ENCODE measurements at places on chromosomes 5 and 9. TPM values are rescaled to one million over a fixed set of nuclear protein-coding genes. Genes with fewer than 3 reads are reported as not detected.

- DNase-seq: no peak
Observed at GRCh38 chr5:66969484-66969883, 227.1 kb downstream of the CD180 start.

DNA sequence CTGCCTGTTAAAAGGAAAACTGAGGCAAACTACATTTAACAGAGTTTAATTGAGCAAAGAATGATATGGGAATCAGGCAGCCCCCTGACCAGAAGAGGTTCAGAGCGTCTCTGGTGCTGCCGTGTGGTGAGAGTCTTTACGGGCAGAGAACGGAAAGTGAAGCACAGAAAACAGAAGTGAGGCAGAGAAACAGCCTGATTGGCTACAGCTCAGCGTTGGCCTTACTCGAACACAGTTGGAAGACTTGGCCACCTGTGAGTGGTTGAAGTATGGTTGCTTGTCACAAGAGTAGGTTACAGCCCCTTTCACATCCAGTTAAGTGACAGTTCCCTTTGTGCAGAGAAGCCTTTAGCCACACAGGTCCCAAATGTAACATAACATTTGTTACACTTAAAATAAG, 16.9 kb upstream of the FBP1 start:
- DNase-seq: no peak

The PCDHGA11 gene
- 4.4 TPM for polyA plus RNA-seq

- no peak for DNase-seq
Observed at GRCh38 chr5:137399911-137400310, 99.2 kb downstream of the SPOCK1 start.

DNA sequence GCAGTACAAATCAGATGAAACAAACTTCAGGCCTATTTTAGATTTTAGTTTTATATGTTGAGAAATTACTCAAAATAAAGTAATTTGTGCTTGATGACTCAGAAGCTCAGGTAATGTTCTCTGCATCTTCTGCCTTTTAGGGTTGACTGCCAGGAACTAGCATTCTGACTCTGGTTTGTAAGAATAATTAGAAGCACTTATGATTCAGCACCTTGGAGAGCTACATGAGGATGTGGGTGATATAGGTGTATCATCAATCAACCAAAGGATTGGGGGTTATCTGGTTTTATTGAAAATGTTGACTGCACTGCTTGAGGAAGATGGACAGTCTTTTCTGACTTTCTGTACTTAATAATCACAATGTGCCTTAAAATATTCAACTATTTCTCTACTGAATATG, 118.7 kb upstream of the SGCD start:
- DNase-seq: no peak

GRCh38 chr5:52007230-52007858, 624.1 kb downstream of the ISL1 start:
- DNase-seq: no peak

DNA sequence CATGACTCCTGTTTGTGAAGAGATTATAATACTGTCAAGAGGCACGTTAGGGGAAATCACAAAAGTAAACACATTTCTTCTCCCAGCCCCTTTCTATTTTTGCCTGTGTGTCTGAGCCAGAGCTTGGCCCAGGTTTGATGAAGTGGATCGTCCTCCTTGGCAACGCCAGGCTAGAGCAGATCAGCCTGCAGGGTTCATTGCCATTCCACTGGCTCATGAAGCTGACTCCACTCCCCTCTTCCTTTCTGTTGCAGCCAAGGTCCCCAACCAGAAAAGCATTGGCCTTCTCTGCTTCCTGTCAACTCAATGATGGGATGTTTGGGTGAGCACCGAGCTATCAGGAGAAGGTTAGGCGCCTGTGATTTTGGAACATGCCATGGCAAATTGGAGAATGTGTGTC, 3.3 kb downstream of the ADRB2 start:
- DNase-seq: no peak

The SPATA31D4 gene
- polyA plus RNA-seq: not detected

- DNase-seq: no peak
Observed at GRCh38 chr5:71699233-71699632, 19.8 kb upstream of the CARTPT start.

GRCh38 chr5:137291436-137291835, 207.7 kb downstream of the SPOCK1 start:
- DNase-seq: no peak

DNA sequence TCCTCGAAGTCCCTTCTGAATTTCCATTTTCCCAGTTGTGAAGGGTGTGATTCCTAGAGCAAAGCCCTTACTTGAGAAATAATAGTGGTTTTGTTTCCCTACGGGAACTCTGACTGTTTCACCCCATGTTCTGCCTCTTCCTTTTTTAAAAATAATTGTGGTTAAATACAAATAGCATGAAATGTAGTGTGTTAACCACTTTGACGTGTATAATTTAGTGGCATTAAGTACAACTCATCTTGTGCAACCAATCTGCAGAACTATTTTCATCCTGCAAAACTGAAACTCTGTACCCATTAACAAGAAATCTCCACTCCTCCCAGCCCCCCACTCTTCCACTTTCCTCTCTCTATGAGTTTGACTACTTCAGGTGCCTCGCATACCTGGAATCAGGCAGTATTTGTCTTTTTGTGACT, 35.6 kb upstream of the HAND1 start:
- no peak for DNase-seq

The LCN15 gene
- polyA plus RNA-seq: not detected

- no peak for DNase-seq
Observed at GRCh38 chr9:99211746-99212145, 10.0 kb downstream of the ALG2 start.

DNA sequence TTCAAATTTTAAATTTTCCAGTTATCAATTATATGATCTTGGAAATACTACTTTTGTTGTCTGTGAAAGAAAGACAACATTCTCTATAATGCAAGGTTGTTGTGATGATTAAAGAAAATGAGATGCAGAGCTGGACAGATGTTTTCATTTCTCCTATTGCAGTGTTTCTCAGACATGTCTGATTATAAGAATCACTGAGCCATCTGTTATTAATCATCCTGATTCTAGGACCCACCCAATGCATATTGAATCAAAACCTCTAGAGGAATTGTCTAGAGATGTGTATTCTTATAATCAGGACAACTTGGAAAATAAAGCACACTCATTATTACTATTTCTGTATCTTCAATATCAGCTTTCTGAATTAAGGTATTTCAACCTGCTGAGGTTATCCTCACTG, 121.1 kb upstream of the ASTN2 start:
- no peak for DNase-seq

- no peak for DNase-seq
Observed at GRCh38 chr5:6291961-6292360, 86.4 kb downstream of the MED10 start.

DNA sequence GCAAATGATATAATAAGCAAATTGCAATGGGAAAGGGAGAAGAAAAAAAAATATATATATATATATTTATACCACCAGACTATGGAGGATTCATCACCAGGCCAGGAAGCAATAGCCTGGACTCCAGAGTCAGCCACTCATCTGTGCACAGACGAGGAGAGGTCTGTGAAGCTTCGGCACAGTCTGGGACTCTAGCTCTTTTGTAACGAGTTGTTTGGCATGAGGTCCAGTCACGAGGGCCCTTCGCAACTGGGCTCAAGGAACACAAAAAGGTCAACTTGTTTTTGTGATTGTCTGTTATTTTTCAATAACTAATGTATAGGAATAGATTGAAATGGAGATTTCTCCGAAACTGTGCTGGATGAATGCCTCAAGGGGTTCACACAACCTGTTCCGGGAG, 14.7 kb upstream of the FGF1 start:
- DNase-seq: no peak

The HMCN2 gene
- polyA plus RNA-seq: 0.86 TPM

The PIP5KL1 gene
- 1.6 TPM for polyA plus RNA-seq

DNA sequence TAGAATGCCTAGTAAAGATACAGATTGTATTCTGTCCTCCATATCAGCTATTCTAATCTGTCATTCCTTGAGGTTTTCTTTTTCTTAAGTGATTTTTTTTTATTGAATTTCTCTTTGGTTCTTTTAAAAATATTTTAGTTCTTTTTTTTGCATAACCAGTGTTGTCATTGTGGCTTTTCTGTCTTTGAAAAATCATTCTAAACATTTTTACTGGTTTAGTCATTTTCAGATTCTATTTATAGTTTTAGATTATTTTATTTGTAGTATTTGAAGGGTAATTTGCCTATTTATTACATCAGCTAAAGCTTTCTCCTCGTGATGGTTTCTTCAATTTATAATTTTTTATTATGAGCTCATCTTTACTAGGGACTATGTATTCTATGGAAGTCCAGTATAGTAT, 78.1 kb downstream of the NDUFAF2 start:
- no peak for DNase-seq

DNA sequence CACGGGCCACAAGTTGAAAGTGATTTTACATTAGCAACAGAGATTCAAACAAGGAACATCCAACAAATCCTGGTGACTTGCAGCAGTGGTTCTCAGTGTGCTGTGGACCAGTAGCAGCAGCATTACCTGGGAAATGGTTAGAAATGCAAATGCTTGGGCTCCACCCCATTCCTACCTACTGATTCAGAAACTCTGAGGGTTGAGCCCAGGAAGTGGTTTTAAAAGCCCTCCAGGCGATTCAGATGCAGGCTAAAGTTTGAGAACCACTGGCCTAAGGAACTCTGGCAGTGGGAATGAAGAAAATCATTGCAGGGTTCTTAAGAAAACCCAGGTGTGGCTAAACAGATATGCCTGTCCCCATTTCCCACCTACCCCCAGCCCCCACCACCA, 398.8 kb downstream of the ENC1 start:
- DNase-seq: no peak

GRCh38 chr5:113056988-113057387, 80.4 kb downstream of the DCP2 start:
- DNase-seq: no peak

- no peak for DNase-seq
Observed at GRCh38 chr9:5361326-5362010, 21.8 kb upstream of the RLN1 start.

- no peak for DNase-seq
Observed at GRCh38 chr5:155947394-155948062, 379.4 kb upstream of the SGCD start.

- DNase-seq: no peak
Observed at GRCh38 chr9:72294936-72295335, 70.1 kb downstream of the ZFAND5 start.

DNA sequence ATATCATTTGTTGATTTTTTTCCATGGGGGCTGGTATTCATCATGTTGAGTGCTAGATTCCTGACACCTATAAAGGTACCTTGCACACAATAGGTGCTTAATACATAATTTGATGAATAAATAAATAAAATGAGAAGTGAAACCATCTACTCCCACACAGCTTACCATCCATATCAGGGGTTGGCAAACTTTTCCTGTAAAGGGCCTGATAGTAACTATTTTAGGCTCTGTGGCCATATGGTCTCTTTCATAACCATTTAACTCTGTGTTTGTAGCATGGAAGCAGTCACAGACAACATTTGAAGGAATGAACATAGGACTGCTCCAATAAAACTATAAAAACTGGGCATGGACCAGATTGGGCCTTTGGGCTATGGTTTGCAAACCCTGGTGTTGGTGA, 100.3 kb downstream of the GCNT1 start:
- no peak for DNase-seq

GRCh38 chr9:137000177-137000930, 4.0 kb upstream of the CLIC3 start:
- no peak for DNase-seq

- no peak for DNase-seq
Observed at GRCh38 chr9:31103836-31104235, 1280.6 kb upstream of the ACO1 start.

The BNC2 gene
- polyA plus RNA-seq: 8.5 TPM

DNA sequence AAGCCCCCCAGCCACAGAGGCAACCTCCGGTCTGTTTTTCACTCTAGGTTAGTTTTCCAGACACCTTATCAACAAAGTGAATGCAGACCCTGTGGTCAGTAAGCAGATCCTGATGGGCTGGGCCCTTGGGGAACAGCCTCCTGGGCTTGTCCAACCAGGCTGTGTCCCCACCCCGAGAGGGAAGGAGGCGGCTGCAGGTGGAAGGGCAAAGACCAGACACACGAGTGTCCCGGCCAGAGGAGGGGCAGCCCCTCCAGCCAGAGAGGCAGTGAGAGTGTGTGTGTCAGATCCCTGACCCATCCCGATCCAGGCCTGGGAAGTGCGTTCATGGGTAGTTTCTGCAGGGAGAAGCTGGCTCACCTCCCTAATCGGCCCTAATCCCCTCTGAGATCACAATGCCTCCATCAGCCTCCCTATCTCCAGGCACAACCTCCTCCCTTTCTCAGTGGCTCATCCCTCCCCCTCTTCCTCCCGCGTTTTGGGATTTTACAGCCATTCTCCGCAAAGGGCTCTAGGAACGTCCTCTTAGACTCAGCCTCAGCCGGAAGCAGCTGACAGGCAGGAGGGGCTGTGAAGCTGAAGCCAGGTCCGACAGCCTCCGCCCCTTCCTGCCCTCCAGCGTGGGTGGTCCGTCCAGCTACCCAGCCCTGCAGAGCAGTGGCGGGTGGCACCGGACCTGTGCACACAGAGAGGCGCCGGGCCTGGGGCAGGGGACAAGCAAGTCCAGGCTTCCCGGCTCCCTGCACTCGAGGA, 9.7 kb downstream of the SLC12A7 start:
- DNase-seq: no peak

- DNase-seq: peak; percentile 21
Observed at GRCh38 chr9:93345643-93346230, 105.7 kb upstream of the FAM120A start.

- DNase-seq: no peak
Observed at GRCh38 chr5:129107637-129108036, 13.1 kb downstream of the ISOC1 start.

DNA sequence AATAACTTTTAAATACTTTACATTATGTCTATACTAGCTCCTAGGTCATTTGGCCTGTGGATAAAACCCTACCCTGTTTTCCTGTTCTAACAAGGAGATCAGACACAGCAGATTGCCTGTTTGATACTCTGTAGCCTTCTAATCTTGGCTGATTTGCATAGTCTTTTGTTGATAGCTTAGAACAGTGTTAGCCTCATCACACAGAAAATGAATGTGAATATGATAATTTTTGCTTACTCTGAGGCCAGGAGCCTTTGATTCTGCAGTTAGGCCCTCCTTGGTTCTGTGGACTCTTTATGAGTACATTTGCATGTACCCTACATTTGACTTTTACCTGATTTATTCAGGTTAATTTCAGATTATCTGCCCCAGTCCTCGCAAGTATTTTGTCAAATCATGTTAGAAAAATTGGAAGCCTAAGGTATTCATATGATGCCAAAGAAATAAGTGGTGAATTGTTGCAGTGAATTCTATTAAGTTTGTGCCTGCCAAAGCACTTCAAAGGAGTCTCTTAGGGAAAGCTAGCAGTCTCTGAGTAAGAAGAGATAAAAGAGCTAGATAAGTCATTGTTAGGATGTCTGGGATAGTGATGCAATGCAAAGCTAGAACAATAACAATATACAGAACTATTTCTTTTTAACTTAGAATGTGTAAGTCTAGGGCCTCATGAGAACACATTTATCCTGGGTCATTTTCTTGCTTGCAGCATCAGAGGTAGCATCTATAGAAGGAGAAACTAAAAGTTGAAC, 56.4 kb downstream of the SCAMP1 start:
- DNase-seq: no peak

The FOXD4L3 gene
- polyA plus RNA-seq: not detected

Measured in right renal cortex interstitium (tissue), 3 donors.